ENCODE measurements at places on chromosomes 2 and 18. TPM values are rescaled to one million over a fixed set of nuclear protein-coding genes. Genes with fewer than 3 reads are reported as not detected.

Gene IL1RL1
- total RNA-seq = 4.9 TPM

Gene ESPNL
- total RNA-seq = not detected

- DNase-seq = no peak
Observed at GRCh38 chr2:66239655-66240054, 195.3 kb upstream of the MEIS1 start.

- peak; percentile 71 for DNase-seq
Observed at GRCh38 chr2:40315683-40316082, 136.2 kb downstream of the SLC8A1 start.

GRCh38 chr18:49971462-49971861 lies 158.1 kb upstream of the ACAA2 start:
- DNase-seq = no peak

DNA sequence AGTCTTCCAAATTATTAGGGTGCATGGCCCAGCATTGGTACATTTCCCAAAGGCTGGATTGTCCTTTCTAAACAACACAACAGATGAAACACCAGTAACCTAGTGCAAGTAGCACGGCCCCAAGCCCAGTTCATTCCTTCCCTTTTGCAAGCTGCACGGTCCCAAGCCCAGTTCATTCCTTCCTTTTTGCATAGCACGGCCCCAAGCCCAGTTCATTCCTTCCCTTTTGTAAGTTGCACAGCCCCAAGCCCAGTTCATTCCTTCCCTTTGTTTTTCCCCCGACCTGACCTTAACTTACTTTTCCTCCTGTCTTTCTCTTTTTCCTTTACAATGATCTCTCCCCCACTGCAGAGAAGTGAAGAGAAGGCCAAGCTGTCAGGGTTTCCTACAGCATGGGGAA lies 60.9 kb downstream of the C18orf63 start:
- DNase-seq = no peak

GRCh38 chr18:25229920-25230319 lies 122.0 kb downstream of the ZNF521 start:
- no peak for DNase-seq

DNA sequence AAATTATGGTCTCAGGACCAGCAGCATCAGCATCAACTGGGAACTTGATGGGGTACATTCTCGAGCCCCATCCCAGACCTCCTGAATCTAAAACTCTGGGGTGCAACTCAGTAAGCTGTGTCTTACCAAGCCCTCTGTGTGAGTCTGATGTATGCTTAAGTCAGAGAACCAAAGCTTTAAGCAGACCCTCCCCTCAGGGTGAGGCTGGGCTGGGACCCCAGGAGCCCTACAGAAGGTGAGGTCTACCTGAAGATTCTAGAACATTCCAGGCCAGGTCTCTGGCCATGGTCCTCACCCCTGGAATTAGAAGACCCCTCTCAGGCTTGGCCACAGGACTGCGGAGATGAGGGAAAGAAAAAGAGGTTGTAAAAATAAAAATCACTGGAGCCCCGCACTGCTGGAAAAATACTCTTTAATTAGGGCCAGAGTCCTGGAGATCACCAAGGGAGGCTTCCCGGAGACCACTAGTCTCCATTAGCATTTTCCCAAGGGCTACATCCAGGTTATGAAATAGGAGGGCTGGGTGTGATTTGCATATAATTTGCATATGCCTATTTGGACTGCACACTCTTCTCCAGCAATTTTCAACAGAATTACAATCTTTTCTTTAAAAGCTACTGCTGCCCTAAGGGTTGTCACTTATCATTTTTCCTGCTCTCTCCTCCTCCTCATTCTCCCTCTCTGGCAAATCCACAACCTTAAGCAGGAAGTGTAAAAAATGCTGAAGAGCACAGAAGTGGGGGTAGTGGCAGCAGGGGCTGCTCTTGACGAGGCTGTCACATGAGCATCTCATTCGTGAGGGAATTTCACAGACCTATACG lies 100.2 kb downstream of the ZBTB7C start:
- no peak for DNase-seq

DNA sequence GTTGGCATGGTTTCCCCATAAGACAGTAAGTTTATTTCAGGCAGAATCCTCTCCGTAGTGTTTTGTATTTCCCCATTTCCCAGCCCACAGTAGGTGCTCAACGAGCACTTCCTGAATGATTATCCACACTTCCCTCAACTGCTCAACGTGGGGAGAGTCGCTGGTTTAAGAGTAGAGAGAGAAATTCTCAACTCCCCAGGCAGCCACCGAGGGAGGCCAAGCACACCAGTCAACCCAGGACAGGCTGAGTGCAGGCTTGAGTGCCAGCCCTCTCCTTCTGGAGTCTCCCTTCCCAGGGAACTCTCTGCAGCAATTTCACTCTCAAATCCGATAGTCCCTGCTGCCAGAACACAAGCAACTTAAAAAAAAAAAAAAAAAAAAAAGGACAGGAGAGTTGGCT lies 92.0 kb upstream of the LMAN1 start:
- DNase-seq = no peak
